ENCODE measurements at places on chromosomes 3 and 15.
A peak's percentile ranks its signal among the peaks of the same experiment; 100 is the strongest.

DNA sequence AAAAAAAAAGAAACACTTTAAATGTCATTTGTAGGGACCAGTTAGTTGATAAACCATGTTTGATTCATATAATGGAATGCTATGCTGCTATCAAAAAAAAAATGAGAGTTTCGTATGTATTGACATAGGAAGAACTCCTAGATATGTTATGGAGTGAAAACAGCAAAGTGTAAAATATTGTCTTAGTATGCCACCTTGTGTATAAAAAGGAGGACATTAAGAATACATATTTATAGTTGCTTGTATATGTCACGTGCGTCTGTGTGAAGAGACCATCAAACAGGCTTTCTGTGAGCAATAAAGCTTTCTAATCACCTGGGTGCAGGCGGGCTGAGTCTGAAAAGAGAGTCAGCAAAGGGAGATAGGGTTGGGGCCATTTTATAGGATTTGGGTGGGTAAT lies 39.5 kb downstream of the KBTBD8 start:
- DNase-seq = no peak

DNA sequence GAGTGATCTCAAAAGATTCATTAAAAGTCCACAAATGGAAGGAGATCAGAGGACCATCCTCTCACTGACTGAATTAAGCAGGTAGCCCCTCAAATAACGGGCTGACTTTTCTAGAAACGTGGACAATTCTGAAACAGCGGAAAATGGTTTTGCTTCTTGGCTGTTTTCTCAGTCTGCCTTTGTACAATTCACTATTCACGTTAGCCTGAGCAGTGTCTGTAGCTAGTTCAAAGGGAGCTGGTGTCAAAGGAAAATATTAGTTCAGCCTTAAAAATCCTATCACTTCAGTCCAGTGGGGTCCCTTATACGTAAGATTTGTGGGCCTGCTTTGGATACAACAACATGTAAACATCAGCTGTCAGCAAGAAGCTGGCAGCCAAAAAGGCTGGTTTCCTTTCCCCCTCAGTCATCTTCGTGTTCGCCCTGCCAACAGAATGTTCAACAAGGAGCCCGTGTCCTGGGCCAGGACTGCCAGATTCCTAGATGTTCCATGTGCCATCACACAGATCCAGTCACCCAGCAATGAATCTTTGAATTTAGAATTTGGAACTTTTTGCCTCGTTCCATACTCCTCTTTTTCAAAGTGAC lies 19.3 kb downstream of the LMCD1 start:
- DNase-seq = no peak

DNA sequence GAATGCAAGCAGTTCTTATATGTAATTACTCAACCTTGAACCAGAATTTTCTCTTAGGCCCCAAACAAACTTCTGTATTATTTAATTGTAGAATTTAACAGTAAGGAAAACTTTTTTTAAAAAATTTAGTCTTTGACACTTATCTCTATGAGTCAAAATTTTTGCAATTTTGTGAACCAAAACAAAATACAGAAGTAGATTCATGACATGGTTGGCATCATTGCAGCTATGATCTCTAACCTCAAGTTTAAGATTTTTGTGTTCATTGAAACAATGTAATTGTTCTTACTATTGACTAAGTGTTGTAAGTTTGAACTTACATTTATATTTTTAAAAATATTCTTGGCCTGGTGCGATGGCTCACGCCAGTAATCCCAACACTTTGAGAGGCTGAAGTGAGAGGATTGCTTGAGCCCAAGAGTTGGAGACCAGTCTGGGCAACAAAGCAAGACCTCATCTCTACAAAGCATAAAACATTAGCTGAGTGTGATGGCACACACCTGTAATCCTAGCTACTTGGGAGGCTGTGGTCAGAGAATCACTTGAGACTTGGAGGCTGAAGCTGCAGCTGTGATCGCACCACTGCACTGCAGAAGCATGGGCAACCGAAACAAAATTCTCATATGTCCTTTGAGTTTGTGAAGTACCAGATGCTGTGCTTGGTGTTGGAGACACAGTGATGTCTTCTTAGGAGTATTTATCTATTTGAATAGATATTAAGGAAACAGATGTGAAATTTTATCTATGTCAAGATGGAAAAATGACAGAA lies 39.7 kb downstream of the STT3B start:
- peak; percentile 34 for DNase-seq

GRCh38 chr15:43219929-43220928 lies 589 bp downstream of the EPB42 start:
- DNase-seq = no peak

DNA sequence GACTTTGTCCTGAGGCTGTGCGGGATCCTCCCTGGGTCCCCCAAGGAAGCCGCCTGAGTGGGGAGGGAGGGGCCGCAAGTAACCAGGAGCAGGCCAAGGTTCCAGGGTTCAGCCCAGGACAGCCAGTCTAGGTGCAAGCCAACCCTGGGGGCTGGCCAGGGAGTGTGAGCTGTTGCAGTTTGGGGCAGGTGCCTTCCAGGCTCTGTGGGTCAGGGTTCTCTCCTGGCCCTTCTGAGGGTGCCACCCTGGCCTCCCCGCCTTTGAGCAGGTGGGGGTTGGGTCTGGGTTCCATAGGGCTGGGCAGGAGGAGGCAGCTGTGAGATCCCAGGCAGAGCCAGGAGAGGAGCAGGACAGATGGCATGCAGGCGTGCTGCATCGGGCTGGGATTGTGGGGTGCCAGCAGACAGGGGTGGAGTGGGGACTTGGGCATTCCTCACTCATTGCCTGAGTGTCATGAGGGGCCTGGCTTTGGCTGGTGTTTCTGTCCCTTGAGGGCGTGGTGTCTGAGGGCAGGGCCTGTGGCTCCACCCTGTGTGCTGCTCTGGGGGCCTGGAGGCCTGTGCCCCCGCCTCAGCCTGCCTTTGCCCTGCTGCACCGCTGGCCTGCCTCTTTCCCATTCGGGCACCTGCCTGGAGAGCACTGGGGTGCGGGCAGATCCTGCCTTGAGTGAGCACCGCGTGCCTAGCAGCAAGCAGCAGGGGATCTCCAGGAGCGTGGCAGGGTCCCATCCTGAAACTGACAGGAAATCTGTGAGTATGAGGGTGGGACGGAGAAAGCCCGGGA lies 18.4 kb downstream of the KLF13 start:
- DNase-seq = no peak

GRCh38 chr3:134877788-134878187 lies 82.7 kb downstream of the EPHB1 start:
- DNase-seq = no peak

- no peak for DNase-seq
Measured at GRCh38 chr15:58357529-58358476, 74.0 kb upstream of the LIPC start.

DNA sequence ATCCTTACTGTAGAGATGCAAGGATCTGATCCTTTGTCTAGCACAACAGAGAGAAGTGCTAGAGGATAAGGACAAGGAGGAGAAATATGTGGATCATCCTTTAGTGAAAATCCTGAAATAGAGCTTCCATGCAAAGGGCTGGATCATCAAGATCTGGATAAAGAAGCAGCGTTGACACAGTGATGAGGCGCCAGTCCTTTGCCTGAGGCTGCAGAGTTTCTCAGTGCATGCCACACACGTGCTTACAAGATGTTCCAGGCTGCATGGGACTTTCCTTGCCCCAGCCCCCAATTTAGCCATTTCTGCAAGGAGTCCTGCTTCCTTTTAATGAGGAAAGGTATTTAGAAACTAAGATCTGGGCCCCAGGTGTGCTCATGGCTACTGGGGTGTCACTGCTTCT lies 7.2 kb upstream of the ABTB1 start:
- DNase-seq = no peak

- no peak for DNase-seq
Measured at GRCh38 chr3:197953881-197954280, 3.9 kb downstream of the RPL35A start.

GRCh38 chr3:9862391-9863057 lies 17.5 kb downstream of the CIDEC start:
- no peak for DNase-seq

GRCh38 chr3:112759681-112760080 lies 87.0 kb downstream of the CD200R1L start:
- no peak for DNase-seq

DNA sequence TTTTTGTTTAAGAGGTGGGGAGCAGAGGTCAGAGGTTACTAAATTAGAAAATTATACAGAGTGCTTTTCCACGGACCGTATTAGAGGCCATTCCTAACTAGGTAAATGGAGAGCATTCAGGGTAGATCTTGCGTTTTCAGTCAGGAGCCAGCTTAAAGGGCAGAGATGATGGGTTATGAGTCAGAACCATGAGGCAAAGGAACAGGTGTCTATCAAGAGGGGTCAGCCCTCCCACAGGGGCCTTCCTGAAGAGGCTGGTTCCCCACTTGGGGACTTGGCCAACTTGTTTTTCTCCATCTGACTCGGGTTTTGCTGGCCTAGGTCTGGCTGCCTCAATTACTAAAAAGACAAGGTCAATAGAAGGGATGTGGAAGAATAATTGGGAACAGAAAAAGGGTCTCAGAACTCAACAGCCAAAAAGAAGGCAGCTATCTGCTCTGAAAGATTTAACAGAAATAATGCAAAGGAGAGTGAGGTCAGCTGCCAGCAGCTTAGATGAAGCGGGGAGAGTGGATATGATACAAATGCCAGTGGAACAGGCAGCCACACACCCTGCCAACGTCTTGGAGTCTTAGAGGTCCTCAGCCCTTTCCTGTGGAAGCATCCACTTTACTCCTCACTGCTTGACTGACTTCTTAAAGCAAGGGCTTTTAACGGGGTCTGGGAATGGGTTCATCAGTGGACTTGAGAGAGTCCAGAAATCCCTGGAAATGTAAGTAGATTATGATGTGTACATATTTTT lies 17.6 kb downstream of the MTMR14 start:
- DNase-seq = no peak

GRCh38 chr3:49658711-49659110 lies 15.4 kb upstream of the APEH start:
- DNase-seq = no peak

DNA sequence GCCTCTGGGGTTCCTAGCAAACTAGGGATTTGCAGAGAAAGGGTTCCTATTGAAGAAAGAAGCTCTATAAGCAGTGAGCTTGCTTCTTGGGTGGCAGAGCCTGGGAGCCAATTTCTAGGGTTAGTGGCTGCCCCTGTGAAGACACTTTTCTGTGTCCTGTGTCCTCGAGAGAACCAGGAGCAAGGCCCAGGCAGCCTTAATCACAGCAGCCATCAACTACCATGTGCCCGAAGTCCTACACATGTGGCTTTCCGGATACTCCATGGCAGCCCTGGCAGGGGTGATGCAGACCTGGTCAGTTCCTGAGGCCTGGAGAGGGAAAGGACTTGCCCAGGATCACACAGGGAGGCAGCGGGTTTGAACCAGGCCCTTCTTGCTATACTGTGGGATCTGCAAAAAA lies 27.7 kb upstream of the TSPAN3 start:
- DNase-seq = no peak

GRCh38 chr3:45795882-45796765 lies at the start of gene SLC6A20:
SLC6A20 (minus strand) TSS chr3:45796536; CDS start chr3:45796419, 117 bp downstream.
- peak; percentile 67 for DNase-seq

DNA sequence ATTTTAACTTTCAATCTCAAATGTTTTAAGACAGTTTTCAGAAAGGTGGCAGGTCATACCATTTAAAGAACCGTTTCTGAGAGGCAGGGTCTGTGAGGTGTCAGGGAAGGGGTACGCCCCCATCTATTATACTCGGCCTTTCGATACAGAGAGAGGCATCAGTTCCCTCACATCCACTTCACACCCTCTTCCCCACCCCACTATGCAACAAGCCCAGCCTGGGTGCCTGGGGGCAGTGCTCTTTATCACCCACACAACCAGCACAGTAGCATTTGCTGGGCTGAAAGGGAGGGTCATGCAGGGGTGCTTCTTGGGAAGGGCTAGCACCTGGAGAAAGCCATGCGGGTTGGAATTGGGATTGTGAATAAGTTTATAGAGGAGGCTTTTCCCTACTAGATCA lies 56.0 kb upstream of the KCNMB2 start:
- DNase-seq = no peak

- peak; percentile 77 for DNase-seq
Measured at GRCh38 chr15:45790325-45790943, 155.6 kb downstream of the SQOR start.

DNA sequence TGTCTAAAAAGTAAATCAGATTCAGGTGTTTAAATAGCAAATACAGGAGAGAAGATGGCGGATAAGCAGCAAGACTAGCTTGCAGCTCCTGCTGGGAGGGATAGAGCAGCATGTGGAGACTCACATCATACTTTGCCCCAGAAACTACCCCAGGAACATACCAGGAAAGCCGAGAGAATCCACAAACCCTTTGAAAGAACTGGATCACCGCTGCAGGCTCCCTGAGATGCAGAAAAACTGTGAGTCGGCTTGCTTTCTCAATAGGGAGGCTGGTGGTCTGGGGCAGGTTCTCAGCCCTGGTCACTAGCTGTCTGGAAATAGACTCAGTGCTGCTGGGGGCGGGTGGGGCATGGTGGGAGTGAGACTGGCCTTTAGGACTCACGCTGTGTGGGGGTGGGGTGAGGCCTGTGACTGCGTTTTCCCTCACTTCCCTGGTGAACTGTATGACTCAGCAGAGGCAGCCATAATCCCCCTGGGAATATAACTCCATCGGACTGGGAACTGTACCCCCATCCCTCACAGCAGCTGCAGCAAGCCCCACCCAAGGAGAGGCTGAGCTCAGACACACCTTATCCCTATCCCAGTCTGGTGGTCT lies 142.8 kb downstream of the CNTN6 start:
- no peak for DNase-seq

DNA sequence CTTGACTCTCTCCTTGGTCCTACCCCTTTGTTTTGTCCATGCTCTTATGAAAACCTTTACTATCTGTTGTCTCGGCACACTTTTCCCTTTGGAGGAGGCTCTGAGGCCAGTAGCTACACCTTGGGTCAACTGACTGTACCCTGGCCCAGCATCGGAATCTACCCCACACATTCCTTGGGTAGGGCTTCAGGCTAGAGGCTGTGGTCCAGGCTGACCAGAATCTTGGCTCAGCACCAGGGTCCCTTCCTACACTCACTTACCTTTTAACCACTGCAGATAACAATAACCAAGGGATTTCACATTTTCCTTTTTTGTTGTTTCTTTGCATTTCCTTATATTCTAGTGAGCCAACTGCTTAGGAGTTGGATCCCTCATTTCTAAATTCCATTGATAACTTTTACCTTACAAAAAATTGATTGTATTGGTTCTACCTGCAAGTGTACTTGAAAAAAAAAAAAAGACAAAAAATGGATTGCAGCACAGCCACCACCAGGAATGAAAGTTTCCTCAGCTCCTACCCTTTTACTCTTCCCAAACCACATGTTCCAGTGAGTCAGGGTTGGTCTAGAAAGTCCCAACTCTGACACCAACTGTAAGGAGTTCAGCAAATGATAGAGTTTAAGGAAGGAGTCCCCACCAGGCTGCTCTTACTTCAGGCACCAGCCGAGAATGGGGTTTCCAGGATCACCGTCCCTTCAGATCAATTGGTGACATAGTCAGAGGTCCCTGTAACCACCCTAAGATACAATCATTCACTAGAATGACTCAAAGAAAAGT lies 95.6 kb downstream of the FBLN2 start:
- DNase-seq = no peak

GRCh38 chr15:31799715-31800321 lies 230.5 kb upstream of the CHRNA7 start:
- no peak for DNase-seq

- no peak for DNase-seq
Measured at GRCh38 chr3:48798998-48799397, 48.7 kb downstream of the PRKAR2A start.

All from NCI-H82 (cell line).